Epithelial cell of proximal tubule (primary cell): ENCODE measurements at places on chromosomes 1 and 21. TPM values are rescaled to one million over a fixed set of nuclear protein-coding genes. Genes with fewer than 3 reads are reported as not detected.

NBPF20 gene
- total RNA-seq: 1.0 and 1.9 TPM in 2 replicates

ITLN2 gene
- total RNA-seq: not detected in 2 replicates

SMCP gene
- not detected in 2 replicates for total RNA-seq

MTR gene
- total RNA-seq: 13.7 and 18.3 TPM in 2 replicates

GRCh38 chr1:79386730-79387129 is 380.2 kb upstream of the ADGRL4 start:
- DNase-seq: no peak

DNA sequence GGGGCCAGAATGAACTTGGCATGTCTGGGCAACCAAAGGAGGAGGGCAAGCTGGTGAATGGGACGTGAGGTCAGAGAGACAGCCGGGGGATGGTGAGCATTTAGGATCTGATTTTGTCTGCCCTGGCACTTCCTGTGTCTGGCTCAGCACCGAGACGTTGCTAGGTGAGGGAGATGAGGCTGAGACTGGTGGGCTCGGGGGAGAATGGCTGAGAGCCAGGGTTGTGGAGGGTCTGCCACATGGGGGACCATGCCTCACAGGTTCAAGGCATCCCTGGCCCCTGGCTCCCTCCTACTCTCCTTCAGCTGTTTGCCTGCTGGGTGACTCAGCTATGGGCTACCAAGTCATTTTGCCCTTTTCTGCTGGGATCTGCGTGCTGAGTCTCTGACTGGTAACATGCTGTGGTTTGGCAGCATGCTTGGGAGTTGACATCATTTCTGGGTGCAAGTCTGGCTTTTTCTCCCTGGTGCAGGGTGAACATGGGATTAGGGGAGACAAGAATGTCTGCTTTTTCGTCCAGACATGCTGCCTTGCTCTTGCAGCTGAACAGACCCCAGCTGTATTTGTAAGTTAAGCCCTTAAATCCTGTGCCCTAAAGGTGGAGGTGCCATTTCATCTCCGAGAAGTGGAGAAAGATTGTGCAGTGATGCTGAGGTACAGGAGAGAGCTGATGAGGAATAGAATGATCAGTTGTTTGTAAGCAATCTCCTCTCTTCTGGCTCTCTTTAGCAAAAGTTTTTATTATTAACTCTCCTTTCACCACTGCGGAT is 17.6 kb downstream of the GALNT2 start:
- peak; percentile 87 for DNase-seq

DNA sequence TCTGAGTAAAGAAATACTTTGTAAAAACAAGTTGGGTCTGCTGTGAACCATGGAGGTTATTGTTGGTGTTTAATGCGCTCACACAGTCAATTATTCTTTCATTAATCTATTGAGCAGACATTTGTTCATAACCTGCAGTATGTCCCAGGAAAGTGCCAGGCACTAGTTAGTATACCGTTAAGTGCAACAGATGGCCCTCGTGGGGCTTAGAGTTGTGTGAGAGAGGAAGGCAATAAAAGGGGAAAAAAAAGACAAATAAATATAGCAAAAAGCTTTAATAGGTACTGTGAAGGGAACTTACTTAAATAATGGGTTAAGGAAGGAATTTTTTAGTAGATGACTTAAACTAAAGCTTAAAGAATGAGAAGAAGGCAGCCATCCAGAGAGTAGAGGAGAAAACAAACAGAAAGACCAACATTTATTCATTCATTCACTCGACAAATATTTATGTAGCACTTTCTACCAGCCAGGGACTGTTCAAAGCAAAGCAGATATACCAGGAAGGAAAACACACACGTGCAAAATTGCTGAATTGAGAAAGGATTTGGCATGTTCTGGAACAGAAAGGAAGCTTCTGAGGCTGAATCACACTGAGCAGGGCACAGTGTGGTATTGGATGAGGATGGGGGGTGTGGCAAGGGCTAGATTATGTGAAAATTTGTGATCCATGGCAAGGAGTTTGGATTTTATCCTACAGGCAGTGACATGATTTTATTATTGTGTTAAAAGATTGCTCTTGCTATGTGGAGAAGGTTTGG is 296.1 kb upstream of the SGIP1 start:
- DNase-seq: no peak

- no peak for DNase-seq
Observed at GRCh38 chr1:18458133-18459092, 22.3 kb upstream of the KLHDC7A start.

GRCh38 chr1:239647045-239647444 is 260.7 kb downstream of the CHRM3 start:
- DNase-seq: no peak

DNA sequence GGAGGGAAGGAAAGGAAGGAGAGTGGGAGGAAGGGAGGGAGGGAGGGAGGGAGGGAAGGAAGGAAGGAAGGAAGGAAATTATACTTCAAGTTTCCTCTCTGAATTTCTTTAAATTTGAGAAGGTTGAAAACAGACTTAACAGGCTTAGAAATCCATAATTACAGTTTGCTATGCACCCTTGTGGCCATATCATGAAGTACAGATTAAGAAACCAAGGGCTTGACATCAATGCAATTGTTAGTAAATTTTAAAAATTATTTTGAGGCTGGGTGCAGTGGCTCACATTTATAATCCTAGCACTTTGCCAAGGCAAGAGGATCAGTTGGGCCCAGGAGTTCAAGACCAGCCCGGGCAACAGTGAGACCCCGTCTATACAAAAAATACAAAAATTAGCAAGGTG is 14.4 kb downstream of the ANP32E start:
- no peak for DNase-seq
